ENCODE measurements at places on chromosomes 16 and 17.
A peak's percentile ranks its signal among the peaks of the same experiment; 100 is the strongest.

GRCh38 chr16:79437764-79438751, 162.5 kb downstream of the MAF start:
- DNase-seq: no peak

- no peak for DNase-seq
These were observed 68.6 kb downstream of the HAPSTR1 start for GRCh38 chr16:9159839-9160550.

DNA sequence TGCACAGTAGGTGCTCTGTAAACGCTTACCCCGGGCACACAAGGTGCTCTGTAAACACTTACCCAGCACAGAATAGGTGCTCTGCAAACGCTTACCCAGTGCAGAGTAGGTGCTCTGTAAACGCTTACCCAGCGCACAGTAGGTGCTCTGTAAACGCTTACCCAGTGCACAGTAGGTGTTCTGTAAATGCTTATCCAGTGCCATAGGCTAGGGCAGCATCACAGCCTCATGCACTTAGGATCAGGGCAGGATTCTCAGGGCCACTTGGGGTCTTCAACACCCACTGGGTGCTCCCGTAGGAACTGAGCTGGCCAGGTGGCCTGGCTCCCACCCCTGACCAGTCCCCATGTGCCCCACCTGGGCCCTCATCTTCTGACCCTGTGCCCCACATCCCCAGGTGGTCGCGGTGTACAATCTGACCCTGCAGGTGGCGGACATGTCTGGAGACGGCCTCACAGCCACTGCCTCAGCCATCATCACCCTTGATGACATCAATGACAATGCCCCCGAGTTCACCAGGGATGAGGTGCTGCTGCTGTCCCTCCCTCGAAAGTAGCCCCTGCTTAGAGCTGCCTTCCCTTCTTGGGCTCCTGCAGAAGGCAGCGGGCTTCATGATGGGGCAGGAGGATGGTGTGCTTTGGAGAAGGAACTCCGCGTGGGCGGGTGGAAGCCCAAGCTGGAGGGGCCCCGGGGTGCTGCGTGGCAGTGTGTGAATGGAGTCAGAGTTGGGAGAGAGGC, 13.1 kb downstream of the SLC22A31 start:
- DNase-seq: peak; percentile 55

- no peak for DNase-seq
These were observed 182.7 kb downstream of the PRKCB start for GRCh38 chr16:24018485-24018884.

DNA sequence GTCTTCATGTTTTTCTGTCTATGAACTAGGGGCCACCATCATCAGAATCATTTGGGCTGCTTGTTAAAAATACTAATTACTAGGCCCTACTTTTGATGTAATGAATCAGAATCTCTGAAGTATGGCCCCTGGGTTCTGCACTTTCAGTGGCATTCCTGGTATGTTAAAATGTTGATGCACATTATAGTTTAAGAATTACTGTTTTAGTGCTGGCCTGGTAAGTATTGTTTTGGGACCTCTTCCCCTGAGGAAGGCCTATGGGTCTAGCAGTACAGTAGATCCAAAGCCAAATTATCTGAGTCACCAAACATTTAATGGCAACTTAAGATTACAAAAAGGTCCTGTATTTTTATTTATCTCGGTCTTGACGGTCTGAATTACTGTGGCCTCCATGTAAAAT, 58.8 kb downstream of the AP2B1 start:
- no peak for DNase-seq

DNA sequence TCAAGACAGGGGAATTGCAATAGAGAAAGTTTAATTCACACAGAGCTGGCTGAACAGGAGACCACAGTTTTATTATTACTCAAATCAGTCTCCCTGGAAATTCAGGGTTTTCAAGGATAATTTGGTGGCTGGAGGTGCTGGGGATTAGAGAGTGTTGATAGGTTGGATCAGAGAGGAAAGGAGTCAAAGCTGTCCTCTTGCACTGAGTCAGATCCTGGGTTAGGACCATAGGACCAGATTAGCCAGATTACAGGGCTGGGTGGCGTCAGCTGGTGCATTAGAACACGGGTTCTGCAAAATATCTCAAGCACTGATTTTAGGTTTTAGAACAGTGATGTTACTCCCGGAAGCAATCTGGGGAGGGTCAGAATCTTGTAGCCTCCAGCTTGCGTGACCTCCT, 1.8 kb upstream of the NSMCE1 start:
- no peak for DNase-seq

GRCh38 chr16:57592591-57593003, 35.8 kb upstream of the ADGRG1 start:
- peak; percentile 92 for DNase-seq

Data from CD8-positive, alpha-beta T cell (primary cell).